ENCODE measurements at places on chromosomes 5 and 9.

DNA sequence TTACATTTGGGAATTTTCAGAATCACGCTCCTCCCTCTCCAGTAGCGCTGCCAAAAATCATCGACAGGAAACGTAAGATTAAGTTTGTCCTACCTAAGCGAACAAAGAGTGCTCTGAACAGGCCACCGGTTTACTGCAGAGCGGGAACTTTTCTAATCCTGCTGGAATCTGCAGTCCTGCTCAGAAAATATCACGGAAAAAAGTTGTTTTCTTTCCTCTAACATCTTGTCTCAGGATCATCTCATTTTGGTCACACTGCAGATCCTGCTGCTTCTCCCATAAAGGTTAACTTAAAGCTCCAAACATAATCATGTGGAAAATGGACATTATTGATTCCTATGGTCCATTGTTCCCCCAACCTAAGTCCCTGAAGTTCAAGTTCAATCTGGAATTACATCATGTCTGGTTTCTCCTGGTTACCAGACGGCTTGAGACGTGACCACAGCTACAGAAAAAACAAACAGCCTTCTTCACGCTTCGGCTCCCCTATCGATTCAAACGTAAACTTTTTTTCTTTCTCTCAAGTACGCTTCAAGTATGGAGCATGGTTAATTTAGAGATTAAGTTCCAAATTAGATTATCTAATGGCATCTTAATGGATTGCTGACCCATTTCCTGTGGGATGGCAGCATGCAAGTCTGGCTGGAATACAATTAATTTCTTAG, 217.6 kb downstream of the NFIB start:
- peaks cover 21% of the 10 kb centered on the region for H3K4me1 ChIP-seq
- no peak overlapping the region for H3K27ac ChIP-seq
- peaks cover 33% of the 10 kb centered on the region for H3K27me3 ChIP-seq
- DNase-seq: no peak

DNA sequence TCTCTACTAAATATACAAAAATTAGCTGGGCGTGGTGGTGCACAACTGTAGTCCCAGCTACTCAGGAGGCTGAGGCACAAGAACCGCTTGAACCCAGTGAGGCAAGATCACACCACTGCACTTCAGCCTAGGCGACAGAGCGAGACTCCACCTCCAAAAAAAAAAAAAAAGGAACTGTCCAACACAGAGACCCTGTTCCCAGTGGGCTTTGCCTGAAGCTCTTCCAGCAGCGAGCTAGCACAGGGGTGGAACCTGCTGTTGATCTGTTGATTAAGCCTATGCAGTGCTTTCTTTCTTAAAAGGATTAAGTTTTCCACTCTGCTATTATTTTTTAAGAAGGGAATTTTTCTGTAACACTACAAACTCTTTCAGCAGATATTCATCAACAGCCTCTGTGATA, 171.0 kb upstream of the TUT7 start:
- H3K36me3 ChIP-seq: no peaks in the 10 kb centered on the region
- no peak overlapping the region for H3K27ac ChIP-seq
- H3K4me3 ChIP-seq: no peak overlapping the region

- DNase-seq: no peak
- H3K27ac ChIP-seq: no peak overlapping the region
- peaks cover 22% of the 10 kb centered on the region for H3K36me3 ChIP-seq
- no peak overlapping the region for H3K4me3 ChIP-seq
These were observed 24.9 kb downstream of the MELK start for GRCh38 chr9:36597412-36598178.

DNA sequence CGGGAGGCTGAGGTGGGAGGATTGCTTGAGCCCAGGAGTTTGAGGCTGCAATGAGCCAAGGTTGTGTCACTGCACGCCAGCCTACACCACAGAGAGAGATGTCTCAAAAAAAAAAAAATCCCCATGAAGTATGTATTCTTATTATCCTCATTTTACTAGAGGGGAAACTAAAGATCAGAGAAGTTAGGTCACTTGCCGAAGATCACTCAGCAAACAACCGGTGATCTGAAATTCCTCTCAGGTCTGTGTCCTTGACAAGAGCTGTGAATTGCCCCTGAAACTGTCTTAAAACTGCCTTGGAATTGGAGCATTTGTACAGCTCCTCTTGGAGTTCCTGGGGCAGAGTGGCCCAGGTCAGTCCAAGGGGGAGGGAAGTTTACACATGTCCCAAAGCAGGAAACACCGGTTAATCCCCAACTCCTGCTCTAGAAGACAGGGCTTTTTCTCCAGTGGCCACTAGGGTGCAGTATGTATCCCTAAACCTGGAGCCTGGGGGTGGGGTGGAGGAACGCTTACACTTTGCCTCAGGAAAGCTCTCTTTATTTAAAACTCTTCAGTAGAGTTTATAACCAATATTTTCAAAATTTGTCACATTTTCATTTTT, 27.6 kb downstream of the AQP7 start:
- no peaks in the 10 kb centered on the region for H3K36me3 ChIP-seq
- H3K27me3 ChIP-seq: no peaks in the 10 kb centered on the region
- H3K4me3 ChIP-seq: peak overlapping the region; percentile 90

- H3K4me3 ChIP-seq: peak overlapping the region; percentile 65
- peaks cover 20% of the 10 kb centered on the region for H3K4me1 ChIP-seq
- no peak for DNase-seq
- H3K36me3 ChIP-seq: peaks cover 15% of the 10 kb centered on the region
These were observed 2.4 kb downstream of the SURF6 start for GRCh38 chr9:133333566-133333965.

DNA sequence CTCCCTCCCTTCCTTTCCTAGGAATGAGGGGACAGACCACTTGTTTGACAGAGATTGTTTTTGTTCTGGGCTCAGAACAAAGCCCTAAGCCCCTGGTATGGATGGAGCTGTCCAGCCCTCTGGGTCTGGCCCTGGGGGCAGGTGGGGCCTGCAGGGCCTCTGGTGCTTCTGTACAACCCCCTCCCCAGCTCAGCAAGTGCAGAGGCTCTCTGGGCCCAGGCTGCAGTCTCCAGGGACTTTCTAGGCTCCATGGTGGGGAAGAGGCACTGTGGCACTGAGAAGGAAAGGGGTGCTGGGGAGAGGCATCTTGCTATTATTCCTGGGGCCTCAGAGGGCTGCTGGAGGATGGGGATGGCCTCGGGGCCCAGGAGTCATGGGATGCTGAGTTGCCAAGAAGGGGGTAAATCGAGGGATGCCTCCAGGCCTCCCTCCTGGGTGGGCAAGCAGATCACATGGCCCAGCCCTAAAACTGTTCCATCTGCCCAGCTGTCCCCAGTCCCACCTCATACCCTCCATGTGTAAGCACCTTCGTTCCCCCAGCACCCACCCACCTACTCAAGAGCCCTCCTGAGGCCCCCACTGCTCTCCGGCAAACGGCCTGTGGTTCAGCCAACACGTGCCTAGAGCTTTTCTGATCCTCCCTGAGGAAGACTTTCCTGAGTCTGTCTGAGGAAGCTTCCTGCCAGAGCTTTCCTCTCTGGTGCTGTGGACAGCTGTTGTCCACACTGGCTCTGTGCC, 225.7 kb downstream of the CACNA1B start:
- H3K27me3 ChIP-seq: no peaks in the 10 kb centered on the region
- H3K27ac ChIP-seq: peak overlapping the region; percentile 75
- H3K4me1 ChIP-seq: peaks cover 4% of the 10 kb centered on the region
- no peaks in the 10 kb centered on the region for H3K36me3 ChIP-seq
- no peak for DNase-seq

DNA sequence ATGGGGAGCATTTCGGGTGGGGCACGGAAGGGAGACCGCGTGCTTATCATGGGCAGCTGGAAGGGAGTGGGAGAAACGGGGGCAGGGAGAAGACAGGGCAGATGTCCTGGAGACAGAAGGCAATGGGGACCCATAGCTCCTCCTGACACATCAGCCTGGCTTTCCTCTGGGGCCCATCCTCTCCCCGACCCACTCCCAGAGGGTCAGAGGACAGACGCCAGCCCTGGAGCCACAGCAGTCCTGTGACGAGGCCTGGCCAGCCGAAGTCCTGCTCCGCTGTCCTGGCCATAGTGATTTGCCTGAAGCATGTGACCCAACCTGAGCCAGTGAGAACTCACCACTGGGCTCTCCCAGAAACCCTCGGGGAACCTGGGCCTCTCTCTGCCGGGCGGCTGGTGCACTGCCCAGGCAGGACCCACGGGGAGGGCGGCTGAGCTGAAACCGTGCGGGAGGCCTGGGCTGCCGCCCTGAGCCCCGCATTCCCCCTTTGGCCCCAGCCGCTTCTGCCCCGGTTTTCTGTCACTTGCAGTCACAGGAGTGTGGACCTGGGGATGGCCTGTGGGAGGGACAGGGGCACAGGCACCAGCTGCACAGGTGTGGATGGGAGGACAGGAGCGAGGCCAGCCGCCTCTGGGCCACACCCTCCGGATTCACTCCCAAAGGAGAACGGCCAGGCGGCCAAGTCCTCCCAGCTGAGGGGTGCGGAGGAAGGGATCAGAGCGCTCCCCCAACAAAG, 19.8 kb downstream of the ADAMTS2 start:
- H3K27ac ChIP-seq: peak overlapping the region; percentile 57
- peaks cover 9% of the 10 kb centered on the region for H3K4me1 ChIP-seq
- DNase-seq: no peak
- H3K36me3 ChIP-seq: no peaks in the 10 kb centered on the region
- H3K4me3 ChIP-seq: no peak overlapping the region

- no peaks in the 10 kb centered on the region for H3K27me3 ChIP-seq
- DNase-seq: no peak
- no peak overlapping the region for H3K27ac ChIP-seq
- no peak overlapping the region for H3K4me3 ChIP-seq
These were observed 186.2 kb downstream of the CACNA1B start for GRCh38 chr9:138063785-138064184.
